Muscle of back (tissue), 13 donors: ENCODE measurements at places on chromosomes 6 and 20.
A peak's percentile ranks its signal among the peaks of the same experiment; 100 is the strongest.

GRCh38 chr20:58747211-58747610 lies 54.6 kb downstream of the NPEPL1 start:
- DNase-seq: no peak

- no peak for DNase-seq
Measured at GRCh38 chr6:81304466-81304865, 448.0 kb downstream of the TENT5A start.

DNA sequence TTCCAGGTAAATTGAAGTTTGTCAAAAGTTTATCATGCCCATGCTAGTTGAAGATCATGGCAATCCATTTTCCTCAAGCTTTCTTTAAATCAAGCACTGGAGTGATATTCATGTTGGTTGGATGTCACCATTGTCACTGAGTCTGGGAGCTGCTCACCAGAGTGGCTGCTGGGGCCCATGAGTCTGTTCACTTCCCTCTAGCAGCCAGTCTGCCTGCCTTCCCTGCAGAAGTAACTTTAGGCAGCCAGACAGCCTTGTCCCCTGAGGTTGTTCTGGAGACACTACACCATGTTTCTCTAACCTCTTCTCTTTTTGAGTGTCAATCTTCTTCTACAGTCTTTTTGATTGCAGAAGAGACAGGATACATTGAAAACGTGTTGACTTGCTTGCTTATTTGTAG lies 5.5 kb downstream of the SIRT5 start:
- no peak for DNase-seq

GRCh38 chr20:45019027-45019761 lies 52.9 kb downstream of the STK4 start:
- no peak for DNase-seq

- DNase-seq: peak; percentile 74
Measured at GRCh38 chr6:133568970-133569889, 319.7 kb upstream of the TCF21 start.

GRCh38 chr6:49736017-49736508 lies 8.1 kb downstream of the CRISP3 start:
- no peak for DNase-seq

- no peak for DNase-seq
Measured at GRCh38 chr6:169170583-169170955, 83.1 kb downstream of the THBS2 start.

DNA sequence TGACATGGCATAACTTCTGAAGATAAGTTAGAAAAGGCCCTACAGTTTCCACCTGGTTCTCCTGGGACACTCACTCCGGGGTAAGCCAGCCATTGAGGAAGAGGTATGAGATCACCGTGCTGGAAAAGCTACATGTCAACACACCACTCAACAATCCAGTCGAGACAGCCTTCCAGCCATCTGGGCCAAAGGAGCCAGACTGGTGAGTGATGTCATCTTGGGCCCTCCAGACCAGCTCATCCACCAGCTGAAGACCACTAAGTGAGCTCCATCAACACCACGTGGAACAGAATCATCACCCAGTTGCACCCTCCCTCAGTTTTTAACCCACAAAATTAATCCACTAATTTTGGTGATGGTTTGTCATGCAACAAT lies 32.3 kb upstream of the RSPO4 start:
- DNase-seq: no peak

GRCh38 chr6:35080821-35081425 lies 60.2 kb downstream of the TCP11 start:
- DNase-seq: no peak

GRCh38 chr20:62367633-62368391 lies 700 bp upstream of the LAMA5 start:
- DNase-seq: no peak

DNA sequence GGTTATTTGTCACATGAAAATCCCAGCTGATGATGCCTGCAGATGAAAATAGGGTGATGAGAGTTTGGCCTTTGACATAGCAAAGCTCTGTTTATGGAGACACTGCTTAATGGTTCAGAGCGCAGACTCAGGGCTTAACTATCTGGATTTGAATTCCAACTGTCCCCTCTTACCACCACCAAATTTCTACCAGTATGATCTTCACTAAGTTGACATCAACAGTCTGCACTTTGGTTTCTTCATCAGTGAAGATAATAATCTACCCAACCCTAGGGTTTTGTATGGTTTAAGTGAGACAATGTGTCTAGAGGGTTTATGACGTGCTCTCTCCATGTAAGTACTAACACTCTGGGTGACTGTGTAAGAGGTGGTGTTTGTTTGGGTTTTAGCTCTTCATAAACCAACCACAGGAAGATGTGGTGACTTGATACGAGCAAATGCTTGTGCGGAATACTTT lies 151.4 kb upstream of the TNFAIP3 start:
- no peak for DNase-seq

GRCh38 chr6:43702534-43703440 lies 15.2 kb upstream of the MRPS18A start:
- peak; percentile 87 for DNase-seq

DNA sequence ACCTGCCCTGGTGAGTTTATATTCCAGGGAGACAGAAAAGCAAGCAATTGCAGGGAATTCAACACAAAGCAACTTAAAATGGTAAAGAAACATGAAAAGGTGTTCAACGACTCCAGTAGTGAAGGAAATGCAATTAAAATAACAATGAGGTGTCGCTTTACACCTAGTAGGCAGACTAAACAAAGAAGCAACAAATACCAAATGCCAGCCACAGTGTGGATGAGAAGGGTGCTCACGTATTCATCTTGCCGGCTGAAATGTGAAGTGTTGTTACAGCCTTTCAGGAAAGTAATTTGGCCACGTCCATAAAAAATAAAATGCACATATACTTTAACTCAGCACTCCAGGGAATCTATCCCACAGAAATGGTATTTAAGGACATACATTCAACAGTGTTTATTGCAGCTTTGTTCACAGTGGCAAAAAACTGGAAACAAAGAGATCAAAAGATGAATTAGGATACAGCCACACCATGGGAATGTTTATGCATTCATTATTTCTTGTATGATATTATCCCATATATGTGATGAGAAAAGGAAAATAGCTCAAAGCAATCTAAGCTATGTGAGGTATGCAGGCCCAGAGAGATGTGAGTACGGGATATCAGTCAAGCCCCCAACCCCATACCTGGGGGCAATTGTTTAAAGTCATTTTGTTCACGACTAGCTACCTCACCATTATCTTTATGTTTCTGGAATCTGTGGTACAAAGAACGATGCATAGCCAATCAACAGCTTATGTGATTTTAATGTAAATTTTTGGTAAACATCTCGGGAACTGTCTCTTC lies 266.0 kb upstream of the SOX4 start:
- no peak for DNase-seq

GRCh38 chr20:56143759-56144158 lies 104.8 kb upstream of the MC3R start:
- no peak for DNase-seq

- DNase-seq: no peak
Measured at GRCh38 chr20:57615445-57615811, 4.8 kb downstream of the ZBP1 start.

DNA sequence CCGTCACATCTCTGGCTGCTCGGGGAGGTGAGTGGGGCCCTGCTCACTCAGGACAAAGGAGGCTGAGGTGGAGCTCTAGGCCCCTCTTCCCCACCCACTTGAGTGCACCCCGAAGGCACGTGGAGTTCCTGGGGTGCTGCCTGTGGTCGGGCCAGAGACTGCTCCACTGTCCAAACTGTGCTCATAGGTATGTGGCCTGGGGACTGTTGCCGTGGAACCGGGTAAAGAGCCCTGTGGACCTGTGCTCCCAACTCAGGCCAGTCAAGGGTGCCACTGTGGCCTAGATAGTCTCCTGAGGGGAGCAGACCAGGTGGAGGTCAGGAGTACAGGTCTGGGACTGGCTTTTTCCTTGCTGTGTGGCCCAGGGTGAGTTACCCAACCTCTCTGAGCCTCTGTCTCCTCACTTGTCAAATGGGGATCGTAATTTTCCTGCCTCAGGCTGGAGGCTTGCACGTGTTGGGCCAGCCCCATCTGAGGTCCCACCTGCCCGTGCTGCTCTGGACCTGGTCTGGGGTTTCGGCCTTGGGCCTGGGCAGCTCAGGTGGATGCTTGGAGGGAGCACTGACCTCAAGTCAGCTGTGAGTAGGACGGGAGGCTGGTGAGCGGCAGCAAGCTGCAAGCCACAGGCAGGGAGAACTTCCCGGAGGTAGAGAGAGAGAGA lies 12.4 kb upstream of the NPBWR2 start:
- no peak for DNase-seq
